HFFc6 (cell line): ENCODE measurements at places on chromosomes 6 and 20. TPM values are rescaled to one million over a fixed set of nuclear protein-coding genes. Genes with fewer than 3 reads are reported as not detected.

DNA sequence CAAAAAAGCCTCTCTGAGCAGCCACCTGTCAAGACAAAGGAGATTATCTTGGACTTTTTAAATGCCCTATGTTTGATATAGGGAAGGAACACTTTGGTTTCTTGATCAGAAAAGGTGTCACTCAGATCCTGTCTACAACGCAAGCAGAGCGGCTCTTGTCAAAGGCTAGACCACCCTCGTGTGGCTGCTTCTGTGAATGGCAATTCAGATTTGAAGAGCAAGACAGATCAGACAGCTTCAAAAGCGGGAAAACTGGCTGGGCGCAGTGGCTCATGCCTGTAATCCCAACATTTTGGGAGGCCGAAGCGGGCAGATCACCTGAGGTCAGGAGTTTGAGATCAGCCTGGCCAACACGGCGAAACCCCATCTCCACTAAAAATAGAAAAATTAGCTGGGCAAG, 10.1 kb upstream of the NXT1 start:
- no peak overlapping the region for H3K4me3 ChIP-seq
- H3K27ac ChIP-seq: no peak overlapping the region
- peak; percentile 53 for DNase-seq

DNA sequence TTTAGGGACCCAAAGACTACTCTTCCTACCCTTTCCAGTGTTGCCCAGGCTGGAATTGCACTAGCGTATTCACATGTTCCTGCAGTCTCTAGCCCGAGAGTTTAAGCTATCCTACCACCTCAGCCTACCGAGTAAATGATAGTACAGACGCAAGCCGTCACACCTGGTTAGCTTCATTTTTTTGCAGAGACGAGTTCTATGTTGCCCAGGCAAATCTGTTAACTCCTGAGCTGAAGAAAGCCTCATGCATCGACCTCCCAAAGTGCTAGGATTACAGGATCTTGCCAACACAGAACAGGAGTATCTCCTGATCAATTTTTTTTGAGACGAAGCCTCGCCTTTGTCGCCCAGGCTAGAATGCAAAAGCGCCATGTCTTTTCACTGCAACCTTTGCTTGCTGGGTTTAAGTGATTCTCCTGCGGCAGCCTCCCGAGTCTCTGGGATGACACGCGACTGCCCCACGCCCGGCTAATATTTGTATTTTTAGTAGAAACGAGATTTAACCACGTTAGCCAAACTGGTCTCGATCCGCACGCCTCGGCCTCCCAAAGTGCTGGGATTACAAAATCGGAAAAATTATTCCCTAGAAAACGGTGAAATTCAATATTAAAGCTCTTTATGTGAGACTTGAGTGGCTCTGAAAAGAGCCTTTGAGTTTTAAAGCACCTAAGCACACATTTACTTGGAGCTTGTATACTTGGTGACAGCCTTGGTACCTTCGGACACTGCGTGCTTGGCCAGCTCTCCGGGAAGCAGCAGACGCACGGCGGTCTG, 128.5 kb downstream of the HFE start:
- H3K27me3 ChIP-seq: peaks cover 1% of the 10 kb centered on the region
- no peaks in the 10 kb centered on the region for H3K36me3 ChIP-seq
- H3K4me3 ChIP-seq: no peak overlapping the region
- no peak for DNase-seq

DNA sequence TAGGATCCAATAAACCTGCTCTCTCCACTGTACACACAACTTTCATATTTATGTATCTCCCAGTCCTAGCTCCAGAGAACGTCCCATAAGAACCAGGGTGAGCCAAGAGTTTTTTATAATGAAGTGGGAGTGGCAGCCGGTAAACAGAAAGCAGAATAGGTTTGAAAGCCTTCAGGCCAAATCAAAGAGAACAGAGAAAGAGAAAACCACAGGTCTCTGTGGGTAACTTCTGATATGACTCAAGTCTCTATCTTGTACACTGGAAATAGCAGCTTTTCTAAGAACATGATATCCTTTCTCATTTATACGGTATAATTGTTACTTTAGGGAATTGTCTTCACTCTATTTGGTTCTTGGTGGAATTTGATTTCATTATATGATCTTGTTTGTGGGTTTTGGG, 273.6 kb downstream of the PACRG start:
- no peak overlapping the region for H3K4me3 ChIP-seq
- H3K27ac ChIP-seq: no peak overlapping the region
- H3K36me3 ChIP-seq: no peaks in the 10 kb centered on the region
- peak; percentile 3 for DNase-seq
- H3K27me3 ChIP-seq: peaks cover 2% of the 10 kb centered on the region

DNA sequence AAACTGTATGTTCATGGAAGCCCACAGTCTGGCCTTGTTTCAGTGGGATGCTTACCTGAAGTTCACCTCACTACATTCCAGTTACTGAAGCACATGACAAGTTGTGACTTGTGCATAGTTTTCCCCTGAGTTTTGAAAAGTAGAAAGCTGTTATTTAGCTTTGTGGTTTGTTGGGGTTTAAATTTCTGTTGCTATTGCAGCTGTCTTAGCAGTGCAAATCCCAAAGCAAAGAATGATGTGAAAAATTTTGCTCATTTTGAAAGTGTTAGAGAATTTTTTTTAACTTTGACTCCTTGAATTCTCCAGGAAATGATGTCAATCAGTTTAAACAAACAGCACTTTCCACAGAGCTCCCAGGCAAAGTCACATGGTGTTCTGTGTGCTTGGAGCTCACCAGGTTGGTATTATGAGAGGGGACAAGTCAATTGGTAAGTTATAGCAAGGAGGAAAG, 268.4 kb downstream of the ADGRG6 start:
- H3K4me1 ChIP-seq: peaks cover 51% of the 10 kb centered on the region
- H3K27me3 ChIP-seq: no peaks in the 10 kb centered on the region; the same call in 1 of the 2 replicates
- H3K36me3 ChIP-seq: peaks cover 11% of the 10 kb centered on the region
- H3K27ac ChIP-seq: peak overlapping the region; percentile 87

GRCh38 chr20:13046409-13046808, 37.6 kb downstream of the SPTLC3 start:
- no peaks in the 10 kb centered on the region for H3K36me3 ChIP-seq
- H3K4me1 ChIP-seq: no peaks in the 10 kb centered on the region
- no peak overlapping the region for H3K4me3 ChIP-seq
- H3K27me3 ChIP-seq: no peaks in the 10 kb centered on the region; the same call in 1 of the 2 replicates
- DNase-seq: no peak
- no peak overlapping the region for H3K27ac ChIP-seq

- no peaks in the 10 kb centered on the region for H3K36me3 ChIP-seq
- no peak for DNase-seq
- H3K4me1 ChIP-seq: no peaks in the 10 kb centered on the region
- H3K4me3 ChIP-seq: no peak overlapping the region
- H3K27ac ChIP-seq: no peak overlapping the region
Measured at GRCh38 chr6:71011871-71012371, 55.1 kb upstream of the B3GAT2 start.

DNA sequence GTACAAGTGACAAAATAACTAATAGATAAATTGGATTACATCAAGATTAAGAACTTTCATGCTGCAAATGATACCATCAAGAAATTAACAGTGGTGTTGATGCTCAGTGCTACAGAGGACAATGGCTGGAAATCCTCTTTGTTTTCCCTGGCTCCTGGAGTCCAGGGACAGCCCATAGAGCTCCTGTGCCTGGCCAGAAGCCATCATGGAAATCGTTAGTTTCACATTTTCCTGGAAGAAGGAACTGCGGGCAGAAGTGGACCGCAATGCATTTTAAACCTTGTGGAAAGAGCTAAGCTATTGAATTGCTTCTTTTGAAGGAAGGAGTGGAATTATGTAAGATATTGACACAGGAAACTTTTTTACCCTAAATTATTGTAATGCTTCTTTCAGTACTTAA, 276.0 kb downstream of the GJA1 start:
- DNase-seq: no peak
- no peaks in the 10 kb centered on the region for H3K27me3 ChIP-seq
- peaks cover 6% of the 10 kb centered on the region; the same call in 1 of the 2 replicates for H3K36me3 ChIP-seq
- no peaks in the 10 kb centered on the region for H3K4me1 ChIP-seq
- H3K27ac ChIP-seq: no peak overlapping the region

DNA sequence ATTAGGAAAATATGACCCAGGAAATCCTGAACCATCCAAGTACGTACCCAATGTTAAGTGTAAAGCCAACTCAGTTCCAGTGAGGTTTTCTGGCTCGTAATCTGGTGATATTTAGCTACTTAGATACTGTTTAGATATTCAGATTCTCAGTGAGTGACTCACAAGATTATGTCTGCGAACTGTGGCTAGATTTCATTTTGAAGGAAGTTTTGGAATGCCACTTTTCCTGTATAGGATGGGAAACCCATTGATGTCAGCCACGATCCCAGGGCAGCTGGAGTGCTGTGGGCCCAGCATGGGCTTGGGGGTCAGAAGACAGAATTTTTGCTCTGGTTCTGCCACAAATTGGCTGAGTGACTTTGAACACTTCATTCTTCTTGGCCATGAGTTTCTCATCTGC, 76.3 kb downstream of the TMEM170B start:
- H3K36me3 ChIP-seq: peaks cover 4% of the 10 kb centered on the region; the same call in 1 of the 2 replicates
- DNase-seq: peak; percentile 85
- peaks cover 77% of the 10 kb centered on the region for H3K4me1 ChIP-seq

- no peaks in the 10 kb centered on the region for H3K36me3 ChIP-seq
- no peak overlapping the region for H3K4me3 ChIP-seq
- peaks cover 52% of the 10 kb centered on the region for H3K4me1 ChIP-seq
- no peaks in the 10 kb centered on the region for H3K27me3 ChIP-seq
- H3K27ac ChIP-seq: no peak overlapping the region
- no peak for DNase-seq
Measured at GRCh38 chr6:87716928-87717614, 15.0 kb upstream of the AKIRIN2 start.

DNA sequence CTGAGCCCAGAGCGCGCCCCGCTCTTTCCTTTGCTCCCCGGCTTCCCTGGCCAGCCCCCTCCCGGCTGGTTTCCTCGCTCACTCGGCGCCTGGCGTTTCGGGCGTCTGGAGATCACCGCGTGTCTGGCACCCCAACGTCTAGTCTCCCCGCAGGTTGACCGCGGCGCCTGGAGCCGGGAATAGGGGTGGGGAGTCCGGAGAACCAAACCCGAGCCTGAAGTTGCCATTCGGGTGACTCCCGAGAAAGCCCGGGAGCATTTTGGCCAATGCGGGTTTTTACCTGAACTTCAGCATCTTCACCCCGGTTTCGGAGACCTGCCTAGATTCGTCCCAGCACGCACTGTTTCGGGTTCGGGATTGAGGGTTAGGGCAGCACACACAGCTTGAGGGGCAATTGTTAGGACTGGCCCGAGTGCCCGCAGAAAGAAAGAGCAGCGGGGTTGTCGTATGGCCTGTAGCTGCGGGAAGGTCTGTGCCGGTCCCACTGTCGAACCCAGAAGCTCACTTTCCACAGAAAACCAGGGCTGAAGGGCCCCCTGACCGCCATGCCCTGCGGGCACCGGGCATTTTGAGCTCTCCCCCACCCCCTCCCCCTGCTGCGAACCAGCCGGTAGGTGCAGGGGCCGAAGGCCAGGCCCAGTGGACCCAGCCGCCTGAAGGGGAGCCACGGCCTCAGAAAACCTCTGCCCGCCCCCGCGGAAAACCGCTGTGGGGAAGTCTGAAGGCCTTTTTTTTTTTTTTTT, 2.1 kb downstream of the FOXP4 start:
- DNase-seq: no peak
- H3K4me3 ChIP-seq: peak overlapping the region; percentile 95; the same call in 1 of the 2 replicates
- 0 out of 2 replicates have a peak, but pooled peaks cover 4% of the 10 kb centered on the region for H3K36me3 ChIP-seq
- peaks cover 14% of the 10 kb centered on the region for H3K4me1 ChIP-seq
- no peak overlapping the region for H3K27ac ChIP-seq

DNA sequence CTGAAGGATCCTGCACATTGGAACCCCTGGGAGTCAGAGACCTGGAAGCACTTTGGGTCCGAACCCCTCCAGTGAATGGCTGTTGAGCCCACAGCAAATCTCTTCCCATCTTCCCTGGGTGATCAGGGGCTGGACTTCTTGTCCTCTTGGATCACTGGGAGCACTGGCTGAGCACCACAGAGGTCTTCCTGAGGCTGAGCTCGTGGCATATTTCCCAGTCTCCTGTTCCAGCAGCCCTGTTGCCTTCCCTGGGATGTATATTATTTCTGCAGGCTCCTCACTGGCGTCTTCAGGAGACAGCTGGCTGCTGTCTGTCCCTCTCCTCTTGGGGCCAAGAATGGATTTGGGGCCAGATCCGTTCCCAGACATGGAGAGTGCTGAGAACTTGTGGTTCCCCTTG, 43.4 kb downstream of the PTK7 start:
- H3K4me1 ChIP-seq: peaks cover 80% of the 10 kb centered on the region
- H3K4me3 ChIP-seq: no peak overlapping the region
- DNase-seq: no peak

DNA sequence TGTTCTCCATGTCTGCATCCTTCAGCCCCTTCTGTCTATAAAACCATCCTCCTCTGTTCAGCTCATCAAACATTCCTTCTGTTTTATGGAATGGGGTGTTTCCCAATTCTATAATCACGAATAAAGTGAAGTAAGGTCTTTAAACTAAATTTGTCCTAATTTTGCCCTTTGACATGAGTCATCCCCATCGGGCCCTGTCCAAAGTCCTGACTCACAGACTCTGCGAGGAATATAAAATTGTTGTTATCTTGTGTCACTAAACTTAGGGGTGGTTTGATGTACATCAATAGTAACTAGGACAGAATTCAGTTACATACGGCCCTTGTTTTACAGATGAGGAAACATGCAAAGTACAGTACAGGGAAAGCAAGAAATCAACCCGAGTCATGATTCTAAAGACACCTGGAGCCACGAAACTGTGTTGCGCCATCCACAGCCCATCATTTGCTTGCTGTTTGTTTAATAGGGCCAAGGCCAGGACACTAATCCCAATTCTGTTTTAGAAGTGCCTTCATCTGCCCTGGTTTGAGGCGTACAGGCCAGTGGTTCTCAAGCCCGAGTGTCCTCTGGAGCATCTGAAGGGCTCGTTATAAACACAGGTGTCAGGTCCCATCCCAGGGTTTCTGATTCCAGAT, 2.8 kb downstream of the ACSS1 start:
- H3K4me1 ChIP-seq: peaks cover 33% of the 10 kb centered on the region
- no peak overlapping the region for H3K4me3 ChIP-seq
- H3K36me3 ChIP-seq: no peaks in the 10 kb centered on the region
- no peak overlapping the region for H3K27ac ChIP-seq
- H3K27me3 ChIP-seq: peaks cover 21% of the 10 kb centered on the region
- peak; percentile 22 for DNase-seq

- H3K27ac ChIP-seq: no peak overlapping the region
- H3K4me1 ChIP-seq: no peaks in the 10 kb centered on the region
- DNase-seq: no peak
- H3K36me3 ChIP-seq: no peaks in the 10 kb centered on the region
Measured at GRCh38 chr6:39493174-39493573, 170.7 kb upstream of the KCNK16 start.

- no peaks in the 10 kb centered on the region for H3K27me3 ChIP-seq
- peaks cover 24% of the 10 kb centered on the region for H3K4me1 ChIP-seq
- peak overlapping the region; percentile 98 for H3K27ac ChIP-seq
- H3K4me3 ChIP-seq: peak overlapping the region; percentile 98
- no peak for DNase-seq
- H3K36me3 ChIP-seq: no peaks in the 10 kb centered on the region
Measured at GRCh38 chr20:37095108-37095598, 644 bp downstream of the RBL1 start.

- no peak for DNase-seq
- no peaks in the 10 kb centered on the region for H3K27me3 ChIP-seq
- H3K4me1 ChIP-seq: no peaks in the 10 kb centered on the region
- no peak overlapping the region for H3K4me3 ChIP-seq
Measured at GRCh38 chr20:40254023-40254772, 434.8 kb downstream of the MAFB start.

Gene TRIM15
- not detected in 3 replicates for total RNA-seq

Gene RAMACL
- total RNA-seq: 2.4 to 2.6 TPM (median 2.5 TPM) in 3 replicates

Gene GJA10
- total RNA-seq: not detected in 3 replicates

Gene PDE7B
- total RNA-seq: 1.0 to 5.8 TPM (median 1.4 TPM) in 3 replicates

Gene NXT1
- total RNA-seq: 13.3 and 16.6 TPM in 2 replicates

Gene BPIFA3
- total RNA-seq: not detected in 3 replicates

Gene OR2J3
- total RNA-seq: not detected in 3 replicates

Gene GSTA1
- 0.28 to 0.33 TPM (median 0.30 TPM) in 3 replicates for total RNA-seq

Gene HRH3
- total RNA-seq: not detected in 2 replicates
